ENCODE measurements at places on chromosomes 6 and 20.

GRCh38 chr6:33738153-33738552 lies 8.6 kb downstream of the IP6K3 start:
- DNase-seq: no peak

DNA sequence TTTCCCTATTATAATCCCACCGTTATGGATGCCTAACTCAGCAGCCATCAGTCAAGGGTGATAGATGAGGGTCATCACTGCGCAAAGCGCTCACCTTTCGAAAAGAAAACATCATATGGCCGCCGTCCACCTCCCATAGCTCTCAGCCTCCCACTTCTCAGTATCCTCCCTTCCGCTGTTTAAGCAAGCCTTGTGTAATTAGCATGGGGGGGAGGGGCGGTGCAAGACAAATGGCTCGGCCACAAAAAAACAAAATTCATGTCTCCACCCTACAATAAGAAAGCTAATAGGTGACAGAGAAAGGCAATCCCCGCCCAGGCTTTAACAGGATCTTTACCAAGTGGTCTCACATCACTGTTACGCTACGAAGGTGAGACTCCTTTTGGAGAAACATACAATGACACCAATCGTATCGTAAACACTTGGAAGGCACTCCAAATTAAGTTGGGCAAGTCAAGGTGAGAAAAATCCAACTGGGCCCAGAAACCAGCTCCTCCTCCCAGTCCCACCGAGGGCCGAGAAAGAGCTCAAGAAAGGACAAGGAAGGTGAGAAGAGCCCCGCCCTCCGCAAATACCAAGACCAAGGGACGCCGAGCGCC lies 645 bp downstream of the DDX39B start:
- no peak for DNase-seq

- DNase-seq: no peak
These were observed 469 bp downstream of the SYNJ2 start for GRCh38 chr6:157982102-157982562.

GRCh38 chr20:11895861-11896387 lies 21.8 kb upstream of the BTBD3 start:
- no peak for DNase-seq

DNA sequence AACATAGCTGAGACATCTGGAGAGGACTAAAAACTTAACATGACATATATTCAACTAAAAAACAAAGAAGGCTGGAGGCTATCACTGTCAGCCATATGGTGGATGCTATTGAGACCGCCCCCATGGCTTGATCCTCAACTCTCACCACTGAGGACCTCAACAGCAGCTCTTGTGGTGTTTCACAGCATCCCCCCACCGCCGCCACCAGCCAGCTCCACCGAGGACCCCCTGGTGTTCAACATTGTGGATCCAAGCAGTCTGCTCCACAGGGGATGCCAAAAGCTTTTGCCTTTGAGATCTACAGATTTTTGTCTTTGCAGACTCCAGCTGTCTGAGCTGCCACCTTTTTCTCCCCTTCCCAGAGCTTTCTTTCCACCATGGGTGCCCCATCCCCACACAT lies 64.6 kb downstream of the NUS1 start:
- no peak for DNase-seq

- no peak for DNase-seq
These were observed 91.6 kb downstream of the EPM2A start for GRCh38 chr6:145643760-145644159.

Measured in CMK (cell line).